ENCODE measurements at places on chromosomes 16 and 17.

DNA sequence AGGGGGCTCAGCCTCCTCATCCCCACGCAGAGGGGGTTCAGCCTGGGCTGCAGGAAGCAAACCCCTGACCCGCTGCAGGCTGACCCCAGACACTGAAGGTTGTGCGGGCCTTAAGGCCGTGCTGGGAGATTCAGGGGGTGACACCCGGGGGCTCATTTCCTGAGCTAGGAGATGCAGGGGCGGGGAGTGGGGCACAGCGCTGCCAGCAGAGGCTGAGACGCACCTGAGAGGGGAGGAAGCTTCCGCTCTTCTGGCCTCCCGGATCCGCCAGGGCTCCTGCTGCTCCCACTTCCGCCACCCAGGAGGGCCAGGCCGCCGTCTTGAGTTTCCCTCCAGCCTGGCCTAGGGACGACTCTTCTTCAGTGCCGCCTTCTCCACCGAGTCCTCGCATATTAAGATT is 173.2 kb upstream of the FOXF1 start:
- no peak for DNase-seq

DNA sequence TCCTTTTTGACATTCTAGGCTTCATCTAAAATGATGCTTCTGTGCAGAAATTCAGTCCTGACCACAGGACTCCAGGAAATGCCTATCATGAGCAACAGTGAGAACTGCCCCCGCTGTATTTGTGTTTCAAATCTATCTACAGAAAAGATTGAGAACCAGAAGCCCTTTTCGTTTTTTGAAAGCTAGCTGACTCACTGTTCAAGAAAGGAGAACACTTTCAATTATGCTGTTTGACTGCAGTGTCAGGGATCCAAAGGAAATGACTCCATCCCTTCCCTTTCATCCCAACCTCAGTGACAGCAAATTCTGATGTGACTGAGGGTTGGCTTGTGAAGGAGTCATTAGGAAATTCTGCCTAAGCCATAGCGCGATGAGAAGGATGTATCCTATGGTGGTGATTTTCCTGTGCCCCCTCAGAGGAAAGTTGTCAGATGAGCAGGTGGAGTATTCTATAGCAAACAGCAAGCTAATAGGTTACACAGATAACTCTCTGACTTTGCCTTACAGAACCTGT is 622.3 kb downstream of the TMEM114 start:
- DNase-seq = no peak

DNA sequence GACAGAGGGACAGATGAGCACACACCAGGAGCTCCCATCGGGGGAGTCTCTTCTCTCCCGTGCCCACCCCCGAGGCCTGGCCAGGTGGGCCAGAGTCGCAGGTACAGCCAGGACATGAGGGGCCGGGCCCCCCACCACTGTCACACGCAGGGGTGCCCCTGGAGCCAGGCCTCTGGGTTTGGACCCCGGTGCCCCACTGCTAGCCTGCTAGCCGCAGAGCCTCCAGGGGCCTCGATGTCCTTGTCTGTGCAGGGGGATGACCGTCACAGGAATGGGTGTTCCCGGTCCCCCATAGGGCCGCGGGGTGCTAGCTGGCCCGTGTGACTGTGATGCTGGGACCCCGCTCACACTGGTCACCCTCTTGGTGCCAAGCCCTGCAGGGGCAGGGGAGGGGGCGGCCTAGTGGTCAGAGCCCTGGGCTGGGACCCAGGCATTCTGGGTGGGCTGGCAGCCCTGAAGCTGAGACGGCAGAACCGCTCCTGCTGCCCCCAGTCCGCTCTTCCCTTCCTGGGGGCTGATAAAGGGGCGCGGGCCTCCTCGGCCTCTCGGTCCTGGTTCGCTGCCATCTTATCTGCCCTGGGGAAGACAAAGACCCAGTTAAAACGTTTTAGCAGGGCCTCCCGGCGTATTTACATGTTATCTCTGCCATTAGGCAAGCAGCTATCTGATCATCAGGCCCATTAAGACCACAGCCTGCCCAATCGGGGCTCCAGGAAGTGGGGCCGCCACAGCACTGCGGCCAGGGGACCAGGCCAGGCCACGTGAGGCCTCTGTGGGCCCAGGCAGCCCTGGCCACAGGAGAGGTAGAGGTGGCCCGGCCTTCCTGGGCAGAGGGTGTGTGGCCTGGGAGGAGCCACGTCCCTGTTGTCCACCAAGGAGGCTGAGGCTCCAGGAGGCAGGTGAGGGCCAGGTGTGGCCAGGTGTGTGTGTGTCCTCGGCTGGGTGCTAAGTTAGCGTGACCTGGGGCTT is 57.2 kb upstream of the ZC3H18 start:
- no peak for DNase-seq

DNA sequence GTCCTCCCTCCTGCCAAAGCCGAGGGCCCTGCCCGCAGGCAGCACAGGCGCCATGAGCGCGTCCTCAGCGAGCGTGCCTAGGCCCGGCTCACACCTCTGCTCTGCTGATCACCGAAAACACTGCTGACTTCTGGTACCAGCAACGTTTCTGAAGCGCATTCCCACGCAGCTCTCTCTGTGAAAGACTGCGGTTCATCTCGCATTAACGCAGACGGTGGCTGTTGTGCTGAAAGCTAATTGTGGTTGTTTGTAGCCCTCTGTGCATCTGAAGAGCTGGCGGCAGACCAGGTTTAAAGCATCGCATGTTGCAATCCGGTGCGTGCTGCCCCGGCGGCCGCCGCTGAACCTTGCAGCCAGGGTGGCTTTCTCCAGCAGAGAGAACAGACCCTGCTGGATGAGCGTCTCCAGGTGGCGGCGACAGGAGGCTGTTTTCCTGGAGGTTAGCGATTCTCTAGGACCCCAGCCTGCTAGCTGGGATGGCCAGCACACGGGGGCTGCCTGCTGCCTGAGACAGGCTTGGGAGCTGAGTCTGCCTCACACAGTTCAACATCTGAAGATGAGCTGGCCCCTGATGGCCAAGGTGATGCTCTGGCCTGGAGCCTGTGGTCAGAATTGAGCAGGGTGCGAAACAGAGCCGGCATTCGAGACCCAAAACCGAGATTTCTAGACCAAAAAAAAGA is 49.8 kb upstream of the CHMP6 start:
- DNase-seq = no peak

- DNase-seq = no peak
Observed at GRCh38 chr17:41722231-41722630, 10.1 kb downstream of the GAST start.

DNA sequence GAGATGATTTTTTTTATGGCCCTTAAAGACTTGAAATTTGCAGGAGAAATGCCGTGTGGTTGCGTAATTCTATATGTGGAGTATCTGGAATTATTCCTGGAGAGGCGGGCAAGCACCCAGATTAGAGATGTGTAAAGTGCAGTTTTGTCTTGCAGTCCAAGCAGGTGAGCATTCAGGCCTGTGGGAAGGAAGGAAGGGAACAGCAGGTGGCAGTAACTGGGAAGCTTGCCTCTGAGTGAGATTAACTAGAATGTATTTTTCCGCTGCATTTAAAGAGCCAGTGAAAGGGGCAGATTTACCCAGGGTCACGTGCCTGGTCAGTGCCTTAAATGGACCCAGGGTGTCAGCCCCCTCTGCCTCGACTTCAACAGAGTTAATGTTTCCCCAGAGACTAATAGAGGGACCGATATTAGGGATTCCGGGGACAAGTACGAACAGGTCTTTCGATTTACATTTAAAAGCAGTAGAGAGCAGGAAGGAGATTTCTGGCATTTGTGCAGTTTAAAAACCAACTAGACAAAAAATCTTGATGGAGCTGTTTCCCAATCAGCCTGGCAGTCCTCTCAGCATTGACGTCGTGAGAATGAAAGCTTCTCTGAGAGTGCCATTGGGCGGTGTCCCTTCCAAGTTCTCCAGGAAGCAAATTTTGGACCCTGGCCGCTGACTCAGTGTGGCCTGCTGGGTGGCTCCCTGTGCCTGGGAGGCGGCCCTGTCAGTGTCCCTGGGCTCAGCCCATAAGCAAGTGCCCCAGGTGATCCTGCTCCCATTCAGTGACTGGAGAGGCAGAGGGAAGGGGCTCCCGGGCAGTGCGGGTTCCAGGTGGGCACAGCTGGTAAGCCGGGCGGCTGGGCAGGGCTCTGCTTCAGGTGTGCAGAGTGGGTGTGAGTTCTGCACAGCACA is 38.2 kb downstream of the KSR1 start:
- DNase-seq = peak; percentile 67

GRCh38 chr17:75153780-75154194 is 525 bp downstream of the JPT1 start:
- peak; percentile 12 for DNase-seq

GRCh38 chr17:48378708-48379392 is 51.2 kb downstream of the SKAP1 start:
- no peak for DNase-seq

GRCh38 chr17:65020284-65020683 is 36.3 kb downstream of the GNA13 start:
- DNase-seq = peak; percentile 94

DNA sequence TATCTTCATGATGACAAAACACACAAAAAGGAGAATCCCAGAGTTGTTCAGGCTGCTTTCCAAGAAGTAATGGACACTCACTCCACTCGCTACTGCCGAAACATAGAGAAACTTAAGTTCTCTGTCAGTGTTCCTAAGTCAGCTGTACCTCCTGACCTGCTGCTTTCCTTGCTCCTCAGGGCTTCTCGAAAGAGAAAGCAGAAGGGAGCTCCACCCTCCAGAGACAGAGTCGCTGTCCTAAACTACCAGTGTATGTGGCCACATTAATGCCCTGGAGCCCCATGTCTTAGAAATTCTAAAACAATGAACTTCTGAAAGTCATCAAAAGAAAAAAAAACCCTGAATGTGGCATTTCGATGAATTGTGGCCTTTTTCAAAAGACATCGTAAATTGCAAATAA is 390.8 kb upstream of the MON1B start:
- no peak for DNase-seq

- no peak for DNase-seq
Observed at GRCh38 chr17:29732613-29733012, 109.9 kb upstream of the CORO6 start.

GRCh38 chr17:66574123-66574522 is 260.8 kb upstream of the CACNG5 start:
- DNase-seq = no peak

DNA sequence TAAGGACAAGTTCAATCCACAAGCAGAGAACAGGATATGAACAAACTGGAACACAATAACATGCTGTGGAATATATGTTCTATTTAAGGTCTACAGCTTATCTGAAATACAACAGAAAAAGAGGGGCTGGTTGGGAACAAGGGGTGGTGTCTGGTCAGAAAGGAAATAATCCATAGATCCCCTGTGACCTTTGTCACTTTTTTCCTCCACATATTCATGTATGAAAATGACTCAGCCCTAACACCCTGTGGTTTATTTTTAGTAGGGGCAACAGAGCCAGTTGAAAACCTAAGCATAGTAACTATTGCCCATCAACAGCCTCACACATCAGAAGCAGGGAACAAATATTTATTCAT is 12.3 kb upstream of the SPAG9 start:
- DNase-seq = no peak

DNA sequence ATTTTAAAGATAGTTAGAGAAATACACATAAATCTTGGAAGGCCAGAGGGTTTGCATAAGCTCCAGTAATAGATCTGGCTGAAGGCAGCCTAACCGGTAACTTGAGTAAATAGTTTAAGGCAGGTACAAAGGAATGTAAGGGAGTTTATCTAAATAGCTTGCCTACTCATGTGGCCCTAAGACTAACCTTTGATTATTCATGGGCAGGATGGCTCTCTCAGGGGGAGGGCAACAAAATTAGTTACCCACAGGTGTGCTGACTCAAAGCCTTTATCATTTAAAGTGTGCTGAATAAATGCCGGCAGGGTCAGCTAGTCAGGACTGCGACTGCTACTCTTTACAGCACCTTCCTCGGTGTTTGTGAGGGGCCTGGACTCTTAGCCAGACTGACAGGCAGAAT is 761.3 kb upstream of the KIF2B start:
- no peak for DNase-seq

DNA sequence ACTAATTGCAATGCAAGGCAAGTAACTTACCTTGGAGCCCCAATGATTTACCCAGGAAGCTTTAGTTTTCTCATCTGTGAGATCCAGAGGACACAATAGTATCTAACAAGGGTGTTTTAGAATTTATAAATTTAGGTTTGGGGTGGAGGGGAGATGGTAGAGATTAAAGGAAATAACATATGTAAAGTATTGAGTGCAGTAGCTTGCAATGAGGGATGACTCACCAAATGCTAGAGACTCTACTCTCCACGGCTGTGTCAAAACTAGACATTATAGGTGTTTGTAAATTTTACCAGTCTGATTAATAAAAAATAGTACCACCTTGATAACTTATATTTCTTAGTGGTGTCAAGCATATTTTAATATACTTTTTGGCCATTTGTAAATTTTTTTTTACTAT is 3.7 kb upstream of the ABCA9 start:
- no peak for DNase-seq

DNA sequence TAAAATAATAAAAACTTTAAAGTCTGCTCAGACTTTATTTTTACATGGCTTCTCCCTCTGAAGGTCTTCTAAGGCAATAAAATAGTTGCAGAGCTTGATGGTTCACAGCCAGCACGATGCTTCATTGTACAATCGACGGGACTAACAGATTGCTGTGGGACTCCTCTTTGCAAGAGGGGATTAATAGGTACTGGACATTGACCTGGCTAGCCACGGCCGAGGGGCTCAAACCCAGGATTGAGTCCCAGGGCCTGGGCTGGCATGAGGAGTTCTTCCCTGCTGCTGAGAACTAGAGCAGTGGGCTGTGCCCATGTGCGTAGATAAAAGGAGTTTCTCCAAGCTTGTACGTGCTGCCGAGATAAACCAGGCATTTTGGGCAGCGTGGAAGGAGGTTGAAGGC is 23.6 kb upstream of the GAN start:
- DNase-seq = no peak

DNA sequence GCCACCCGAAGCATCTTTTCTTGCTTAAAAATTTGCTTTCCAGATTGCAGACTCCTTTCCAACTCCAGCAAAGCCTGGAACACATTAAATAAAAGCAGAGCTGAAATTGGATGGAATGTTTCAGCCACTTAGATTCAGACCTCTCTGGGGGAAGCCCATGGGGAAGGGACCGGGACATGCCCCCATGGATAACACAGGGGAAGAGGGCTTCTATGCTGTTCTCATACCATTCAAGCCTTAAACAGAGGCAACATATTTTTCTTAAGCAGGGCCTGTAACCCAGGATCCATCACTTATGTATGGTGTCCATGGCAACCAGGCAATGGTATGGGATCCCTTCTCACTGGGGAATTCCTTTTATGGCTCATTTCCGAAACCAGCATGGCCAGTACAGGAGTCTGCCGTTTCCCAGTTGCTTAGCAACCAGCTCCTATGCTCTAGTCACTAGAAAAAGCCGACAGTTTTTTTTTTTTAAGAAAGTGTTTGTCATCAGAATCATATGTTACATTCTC is 62.0 kb upstream of the MARCHF10 start:
- no peak for DNase-seq

DNA sequence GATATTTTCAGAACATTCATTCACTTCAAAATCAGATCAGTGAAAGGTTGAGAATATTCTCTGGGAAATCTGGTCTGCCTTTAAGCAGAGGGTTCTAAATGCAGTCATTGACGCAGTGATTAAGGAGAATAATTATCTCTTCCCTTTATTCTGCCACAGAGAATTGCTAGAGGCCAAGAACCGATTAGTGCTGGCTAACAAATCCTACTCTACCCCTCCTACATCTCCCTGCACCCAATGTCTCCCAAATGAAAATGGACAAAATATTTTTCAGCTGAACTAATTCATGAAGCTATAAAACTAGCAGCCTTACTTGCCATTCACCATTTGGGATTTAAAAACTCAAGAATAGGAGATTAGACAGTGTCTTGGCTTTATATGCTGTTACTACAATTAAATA is 185.5 kb upstream of the SOX9 start:
- no peak for DNase-seq

Measured in inflammatory macrophage (primary cell).